ENCODE measurements at places on chromosomes 4 and X.

- no peak for DNase-seq
Observed at GRCh38 chr4:46993075-46994006, at the start of gene GABRA4. TSS of gene GABRA4 (minus strand) at chr4:46993581. CDS start at chr4:46993424, 157 bp downstream.

DNA sequence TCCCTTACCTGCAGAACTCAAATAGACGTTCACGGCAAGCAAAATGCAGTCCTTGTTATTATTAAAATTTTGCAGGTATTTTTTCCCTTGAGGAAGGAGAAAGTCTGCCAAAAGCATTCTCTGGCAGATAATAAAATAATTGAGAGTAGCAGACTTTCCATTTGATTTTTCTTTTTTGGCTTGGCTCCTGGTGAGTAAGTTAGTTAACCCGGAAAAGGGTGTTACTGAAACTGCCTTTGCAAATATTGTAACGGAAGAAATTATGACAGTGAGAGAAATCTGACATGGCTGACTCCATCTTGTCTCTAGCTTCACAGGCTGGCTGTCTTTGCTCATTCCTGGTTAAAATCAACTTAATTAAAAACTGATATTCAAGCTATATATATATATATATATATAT, 100.5 kb downstream of the GPR143 start:
- no peak for DNase-seq

DNA sequence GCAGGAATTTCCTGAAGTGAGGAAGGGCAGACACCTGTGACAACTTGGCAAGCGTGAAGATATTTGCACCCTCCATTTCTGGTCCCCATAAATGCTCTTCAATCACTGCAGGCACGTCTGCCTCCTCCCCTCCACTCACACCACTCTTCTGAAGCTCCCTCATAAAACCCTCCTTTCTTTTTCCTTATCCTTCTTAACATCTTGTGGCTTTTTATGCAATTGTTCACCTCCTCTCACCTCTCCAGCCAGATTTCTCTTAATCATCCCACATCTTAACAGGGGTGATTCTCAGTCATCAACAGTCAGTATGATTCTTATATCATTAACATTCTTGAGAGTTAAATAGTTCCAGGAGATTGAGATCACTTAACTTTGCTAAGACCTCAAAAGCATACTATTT, 277.4 kb downstream of the SPRY1 start:
- no peak for DNase-seq

DNA sequence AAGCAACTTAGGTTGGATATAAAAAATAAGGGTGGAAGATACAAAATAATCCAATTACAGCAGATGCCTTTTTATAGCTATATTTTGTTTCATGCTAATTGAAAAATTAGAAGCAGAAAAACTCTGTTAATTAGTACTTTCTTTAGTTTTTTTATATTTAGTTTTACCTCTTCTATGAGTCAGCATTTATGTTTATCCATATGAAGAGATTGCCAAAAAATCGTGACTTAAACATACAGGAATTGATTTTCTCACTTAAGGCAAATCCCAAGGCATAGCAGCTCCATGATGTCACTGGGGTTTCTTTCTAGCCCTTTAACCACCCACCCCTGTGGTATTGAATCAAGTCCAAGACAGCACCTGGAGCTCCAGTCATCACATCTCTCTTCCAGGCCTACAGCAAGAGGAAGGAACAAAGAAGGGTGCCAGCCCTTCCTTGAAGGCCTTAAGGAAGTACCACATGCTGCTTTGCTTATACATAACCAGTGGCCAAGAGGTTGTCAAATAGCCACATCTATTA, 365.8 kb upstream of the TENM3 start:
- DNase-seq: no peak

- DNase-seq: no peak
Observed at GRCh38 chr4:78610546-78611214, 59.1 kb downstream of the ANXA3 start.

DNA sequence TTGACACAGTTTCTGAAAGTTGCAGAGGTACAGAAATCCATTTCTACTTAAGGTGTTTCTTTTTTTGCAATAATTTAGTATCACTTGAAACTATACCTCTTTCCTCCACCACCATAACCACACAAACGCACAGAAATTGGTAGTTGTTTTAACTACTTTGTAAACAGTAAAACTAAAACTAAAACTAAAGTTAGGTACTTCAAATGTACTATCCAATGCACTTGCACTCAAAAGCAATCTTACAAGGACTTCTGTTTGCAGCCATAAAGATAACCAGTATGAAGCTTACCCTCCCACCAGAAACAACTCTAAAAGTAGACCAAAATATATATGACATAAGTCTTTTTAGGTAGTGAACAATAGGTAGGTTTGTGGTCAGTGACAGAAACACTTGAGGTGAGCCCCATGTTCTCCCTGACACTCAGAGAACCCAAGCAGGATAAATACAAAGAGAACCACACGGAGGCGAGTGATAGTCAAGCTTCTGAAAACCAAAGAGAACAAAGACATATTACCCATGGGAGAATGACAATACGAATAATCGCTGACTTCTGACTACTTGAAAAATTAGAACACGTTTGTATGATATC, 72.2 kb upstream of the VBP1 start:
- DNase-seq: no peak

GRCh38 chrX:418927-419729, 32.4 kb upstream of the PPP2R3B start:
- DNase-seq: no peak

DNA sequence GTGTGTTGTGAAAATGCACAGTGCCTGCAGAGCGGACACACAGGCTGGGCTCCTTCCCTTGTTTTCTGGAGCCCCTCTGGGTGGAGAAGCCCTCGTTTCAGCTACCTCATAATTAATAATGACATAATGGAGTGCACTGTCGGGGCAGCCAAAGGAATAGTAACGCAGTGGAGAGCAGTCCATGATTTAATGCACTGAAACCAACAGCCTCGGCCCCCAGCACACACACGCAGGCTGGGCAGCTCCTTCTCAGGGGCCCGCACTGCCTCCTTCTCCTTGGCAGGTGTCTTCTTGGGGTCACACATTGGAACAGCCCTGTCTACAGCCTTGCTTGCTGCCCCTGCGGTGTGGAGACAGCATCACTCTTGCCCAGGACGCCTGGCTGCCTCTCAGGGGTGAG, 89.2 kb downstream of the DCTD start:
- DNase-seq: no peak

DNA sequence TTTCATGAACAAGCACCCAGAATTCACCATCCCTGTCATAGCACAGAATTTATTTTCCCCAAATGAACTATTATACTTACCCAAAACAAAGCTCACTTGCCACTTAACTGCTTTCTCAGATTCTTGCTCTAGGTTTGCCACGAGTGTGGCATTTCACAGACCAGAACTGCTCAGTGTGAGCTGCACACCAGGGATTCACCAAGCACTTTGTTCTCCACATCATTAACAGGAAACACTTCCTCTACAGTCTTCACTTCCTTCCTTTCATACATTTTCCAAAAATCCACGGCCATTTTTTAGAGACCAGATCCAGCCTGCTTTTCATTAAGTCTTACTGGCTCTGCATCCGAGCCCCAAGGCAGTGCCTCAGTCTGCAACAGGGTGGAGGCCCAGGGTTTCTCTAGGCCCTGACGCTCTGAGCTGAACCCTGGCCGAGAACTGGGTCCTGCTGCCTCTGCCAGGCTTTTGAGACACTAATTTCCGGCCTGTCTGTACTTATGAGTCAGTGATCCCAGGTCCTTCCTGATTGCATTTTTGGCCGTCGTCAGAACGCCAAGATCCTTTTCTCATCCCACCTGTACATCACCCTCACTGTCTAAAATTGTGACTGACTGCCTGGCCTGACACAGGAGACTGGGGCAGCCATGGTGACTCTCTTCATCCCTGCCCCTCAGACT, 67.6 kb upstream of the MTNR1A start:
- DNase-seq: no peak

GRCh38 chrX:40263014-40263560, 165.3 kb upstream of the BCOR start:
- no peak for DNase-seq

DNA sequence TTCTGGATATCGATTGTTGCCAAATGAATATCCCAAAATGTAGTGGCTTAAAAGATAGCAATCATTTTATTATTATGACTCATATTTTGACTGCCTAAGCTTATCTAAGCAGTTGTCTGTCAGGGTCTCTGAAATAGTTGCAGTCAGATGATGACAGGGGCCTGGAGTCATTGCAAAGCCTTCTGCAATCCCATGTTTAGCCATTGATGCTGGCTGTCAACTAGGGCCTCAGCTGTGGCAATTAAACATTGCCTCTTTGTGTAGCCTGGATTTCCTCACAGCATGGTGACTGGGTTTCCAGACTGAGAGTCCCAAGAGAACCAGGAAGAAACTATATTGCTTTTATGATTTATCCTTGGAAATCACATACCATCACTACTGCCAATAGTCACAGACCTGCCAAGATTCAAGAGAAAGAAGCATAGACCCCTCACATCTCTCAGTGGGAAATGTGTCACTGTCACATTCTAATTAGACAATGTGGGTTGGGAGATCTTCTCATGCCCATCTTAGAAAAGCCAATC, 227.3 kb upstream of the NOCT start:
- DNase-seq: no peak

DNA sequence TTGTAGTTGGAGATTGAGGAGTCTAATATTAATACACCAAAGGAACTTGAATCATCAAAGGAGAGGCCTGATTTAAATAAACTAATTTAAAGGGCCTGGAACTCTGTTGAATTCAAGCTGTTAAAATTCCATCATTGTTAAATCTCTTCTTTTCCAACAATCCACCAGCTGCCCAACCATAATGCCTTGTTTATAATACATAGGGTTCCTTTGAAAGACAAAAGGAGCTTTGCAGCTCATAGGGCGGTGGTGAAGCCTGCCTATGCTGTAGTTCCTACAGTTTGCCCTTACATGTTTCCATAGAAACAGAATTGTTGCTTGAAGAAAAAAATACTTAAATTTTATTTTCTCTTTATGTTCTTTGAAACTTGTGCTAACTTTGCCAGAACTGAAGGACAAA, 102.8 kb downstream of the GLUD2 start:
- no peak for DNase-seq

GRCh38 chrX:76155786-76156185, 17.1 kb upstream of the PBDC1 start:
- DNase-seq: no peak

GRCh38 chrX:30910124-30910860, 21.2 kb upstream of the TAB3 start:
- no peak for DNase-seq

DNA sequence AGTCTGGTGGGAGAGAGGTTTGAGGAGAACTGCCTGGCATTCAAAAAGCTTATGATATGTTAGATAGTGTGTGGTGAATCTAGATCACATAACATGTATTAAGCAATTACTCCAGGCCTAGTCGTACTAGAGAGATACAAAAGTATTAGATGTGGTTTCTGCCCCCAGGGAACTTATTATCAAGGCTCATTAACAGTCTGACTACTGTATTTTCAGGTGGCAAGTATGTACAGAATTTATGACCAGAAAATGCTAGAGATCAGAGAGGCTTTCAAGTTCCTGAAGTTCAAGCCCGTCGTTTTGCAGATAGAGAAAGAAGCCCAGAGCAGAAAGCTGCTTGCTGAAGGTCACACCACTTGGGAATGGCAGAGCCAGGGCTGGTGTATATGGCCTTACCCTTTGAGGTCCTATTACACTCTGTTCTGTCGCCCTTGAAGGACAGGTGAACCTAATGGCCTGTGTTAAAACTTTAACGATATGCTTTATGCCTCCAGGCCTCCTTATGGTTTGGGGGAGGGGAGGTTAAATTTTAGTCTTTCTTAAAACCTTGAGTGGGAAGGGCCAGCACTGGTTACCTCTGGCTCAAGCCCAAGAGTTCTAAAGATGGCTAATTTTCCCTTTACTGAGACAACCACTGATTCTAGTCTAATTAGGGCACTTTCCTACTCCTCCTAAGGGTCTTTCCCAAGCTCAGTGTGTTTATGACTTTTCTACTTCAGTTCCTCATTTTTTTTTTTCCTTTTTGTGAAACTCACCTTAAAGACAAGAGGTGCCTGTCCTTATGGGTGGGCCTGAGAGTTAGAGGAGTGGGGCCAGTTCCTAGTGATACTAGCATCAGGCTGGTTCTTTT, 19.9 kb downstream of the TMEM164 start:
- DNase-seq: no peak

DNA sequence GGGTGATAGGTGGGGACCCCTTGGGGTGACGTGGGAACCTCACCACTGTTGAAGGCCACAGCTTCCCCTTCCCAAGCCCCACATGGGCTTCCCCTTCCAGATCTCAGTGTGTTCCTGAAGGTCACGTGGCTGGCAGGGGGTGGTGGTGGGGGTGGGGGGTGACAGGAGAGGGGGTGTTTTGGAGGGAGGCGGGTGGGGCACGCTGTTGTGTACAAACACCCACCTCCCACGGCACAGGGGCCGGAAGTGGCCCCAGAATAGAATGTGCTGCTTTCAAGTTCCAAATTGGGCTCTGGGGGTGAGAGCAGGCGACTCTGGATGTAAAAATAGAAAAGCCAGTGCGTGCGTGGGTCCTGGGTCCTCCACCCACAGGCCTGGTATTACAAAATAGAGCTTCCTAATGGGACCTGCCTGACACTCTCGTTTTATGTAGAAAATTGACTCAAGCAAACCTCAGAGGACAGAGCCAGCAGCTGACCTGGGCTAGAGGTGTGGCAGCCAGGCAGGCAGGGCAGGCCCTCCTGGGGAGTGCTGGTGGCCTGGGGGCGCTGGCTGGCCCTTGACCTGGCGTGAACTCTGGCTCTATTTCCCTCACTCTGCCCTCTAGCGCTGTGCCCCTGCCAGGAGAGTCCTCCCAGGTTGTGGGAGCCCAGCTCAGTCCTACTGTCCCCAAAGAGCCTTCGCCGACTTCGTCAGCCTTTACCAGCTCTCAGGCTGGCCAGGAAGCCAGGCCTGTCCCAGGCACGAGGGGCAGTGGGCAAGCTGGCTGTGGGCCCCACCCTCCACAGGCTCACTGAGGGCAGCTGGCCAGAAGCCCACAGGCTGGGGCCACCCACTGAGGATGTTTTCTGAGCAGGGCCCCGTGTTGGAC, 5.4 kb upstream of the SH3BP2 start:
- no peak for DNase-seq

DNA sequence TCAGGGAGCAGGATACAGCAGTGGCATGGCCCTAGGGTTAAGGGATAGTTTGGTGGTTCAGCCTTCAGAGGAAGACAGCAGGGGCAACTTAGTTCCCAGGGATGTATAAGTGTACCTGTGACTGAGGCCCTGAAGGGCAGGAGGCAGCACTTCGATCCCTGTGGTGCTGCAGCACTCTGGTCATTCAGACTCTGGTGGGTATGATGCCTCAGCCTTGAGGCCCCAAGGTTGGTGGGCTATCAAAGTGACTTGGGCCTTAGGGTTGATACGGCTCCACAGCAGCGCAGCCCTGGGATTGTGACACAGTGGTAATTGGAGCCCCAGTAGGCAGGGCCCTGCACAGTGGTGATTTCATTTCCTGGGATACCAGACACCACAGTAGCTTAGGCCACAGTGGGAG, 1703.1 kb downstream of the PCDH7 start:
- no peak for DNase-seq

GRCh38 chr4:53535567-53535966, 55.7 kb downstream of the LNX1 start:
- no peak for DNase-seq

All from brain pericyte (primary cell).